ENCODE measurements at places on chromosomes 4 and X. TPM values are rescaled to one million over a fixed set of nuclear protein-coding genes. Genes with fewer than 3 reads are reported as not detected.

Gene ENPP6
- total RNA-seq, result not detected

DNA sequence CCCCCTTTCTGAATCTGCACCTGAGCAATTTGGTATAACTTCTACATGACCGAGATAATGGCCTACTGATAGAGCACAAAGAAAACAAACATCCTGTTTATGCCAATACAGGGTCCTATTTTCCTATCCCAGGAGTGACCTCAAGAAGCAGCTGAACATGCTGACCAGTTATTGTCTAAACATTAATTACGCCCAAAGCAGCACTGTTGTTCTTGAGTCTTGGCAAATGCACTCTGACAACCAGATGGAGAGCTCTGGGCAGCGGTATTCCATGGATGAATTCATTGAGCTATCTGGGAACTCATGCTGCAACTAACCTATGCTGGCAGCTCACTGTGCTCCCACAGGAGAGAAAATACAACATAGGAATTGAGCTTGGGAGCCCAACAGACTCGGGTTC, 52.6 kb downstream of the PCYT1B start:
- peak; percentile 8 for DNase-seq

DNA sequence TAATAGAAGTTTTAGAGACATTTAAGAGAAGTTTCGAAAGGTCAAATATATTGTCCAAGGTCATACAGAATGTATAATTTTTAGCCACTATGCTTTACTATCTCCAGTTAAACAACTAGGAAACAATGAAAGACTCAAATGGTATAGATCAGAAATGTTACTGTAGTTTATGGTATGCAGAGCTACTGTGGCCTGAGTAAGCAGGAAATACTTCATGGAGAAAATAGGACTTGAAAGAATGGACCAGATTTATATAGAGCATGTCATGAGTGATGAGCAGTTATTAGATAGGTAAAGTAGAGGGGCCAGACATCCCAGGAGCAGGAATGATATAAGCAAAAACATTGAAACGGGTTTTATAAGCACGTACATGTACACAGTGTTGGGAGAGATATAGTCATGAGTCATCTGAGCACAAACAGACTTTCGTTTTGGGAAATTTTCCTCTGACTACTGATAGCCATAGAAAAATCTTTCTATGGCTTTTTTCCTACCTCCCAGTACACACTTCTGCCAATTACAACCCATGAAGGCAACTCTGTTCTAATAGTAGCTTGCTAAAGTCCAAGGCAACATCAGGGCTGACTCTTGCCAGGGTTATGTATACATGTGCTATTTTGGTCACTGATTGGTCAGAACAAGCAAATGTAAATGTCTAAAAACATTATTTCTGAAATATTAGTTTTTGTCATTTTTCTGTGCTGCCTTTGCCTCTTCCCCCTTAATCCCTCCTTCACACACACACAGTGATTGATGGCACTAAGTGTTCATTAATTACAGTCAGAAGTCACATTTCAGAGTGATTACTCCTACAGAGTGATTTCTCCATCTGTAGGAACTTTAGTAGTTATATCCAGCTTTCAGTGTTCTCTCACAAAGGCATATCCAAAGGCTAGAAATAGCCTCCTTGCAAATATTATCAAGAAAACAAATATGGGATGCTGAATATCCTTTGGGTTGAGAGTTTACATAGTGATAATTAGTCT, 198.7 kb downstream of the ENOX2 start:
- no peak for DNase-seq

- DNase-seq, result no peak
Measured at GRCh38 chr4:57136281-57136680, 26.1 kb upstream of the IGFBP7 start.

- peak; percentile 12 for DNase-seq
Measured at GRCh38 chr4:134201216-134202161, at the start of gene PABPC4L. PABPC4L (minus strand) TSS chr4:134201789; CDS start chr4:134201019, 770 bp downstream.

GRCh38 chr4:129490516-129490915, 394.6 kb downstream of the C4orf33 start:
- no peak for DNase-seq

DNA sequence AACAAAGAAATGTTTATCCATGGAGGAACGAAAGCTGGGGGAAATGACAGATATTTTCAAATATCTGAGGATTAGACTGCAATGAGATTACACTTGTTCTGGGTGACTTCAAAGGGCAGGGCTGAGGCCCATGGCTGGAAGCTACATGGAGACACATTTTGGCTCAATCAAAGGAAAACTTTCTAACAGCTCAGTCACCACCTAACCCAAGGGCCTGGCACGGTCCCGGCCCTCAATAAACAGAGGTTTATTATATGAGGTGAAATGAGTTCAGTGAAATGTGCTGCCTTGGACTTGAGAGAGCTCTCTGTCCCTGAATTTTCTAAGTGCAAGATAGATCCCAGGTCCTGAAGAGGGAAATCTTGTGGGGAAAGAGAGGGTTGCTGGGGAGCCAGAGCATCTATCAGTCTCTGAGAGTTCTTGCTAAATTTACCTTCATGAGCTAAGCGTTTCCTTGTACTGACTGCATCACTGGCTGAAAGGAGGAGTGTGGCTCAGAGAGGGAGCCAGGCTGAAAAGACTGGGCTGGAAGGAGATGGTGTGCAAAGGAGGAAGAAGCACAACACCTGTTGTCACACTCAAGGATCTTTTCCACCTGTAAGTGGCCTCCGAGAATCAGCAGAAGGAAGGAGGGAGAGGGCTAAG, 2.0 kb upstream of the RIPPLY1 start:
- DNase-seq, result no peak

Gene RENBP
- total RNA-seq, result 8.4 TPM

Gene CXorf49
- not detected for total RNA-seq

Gene CENPU
- 56.0 TPM for total RNA-seq

Gene IQCM
- not detected for total RNA-seq

DNA sequence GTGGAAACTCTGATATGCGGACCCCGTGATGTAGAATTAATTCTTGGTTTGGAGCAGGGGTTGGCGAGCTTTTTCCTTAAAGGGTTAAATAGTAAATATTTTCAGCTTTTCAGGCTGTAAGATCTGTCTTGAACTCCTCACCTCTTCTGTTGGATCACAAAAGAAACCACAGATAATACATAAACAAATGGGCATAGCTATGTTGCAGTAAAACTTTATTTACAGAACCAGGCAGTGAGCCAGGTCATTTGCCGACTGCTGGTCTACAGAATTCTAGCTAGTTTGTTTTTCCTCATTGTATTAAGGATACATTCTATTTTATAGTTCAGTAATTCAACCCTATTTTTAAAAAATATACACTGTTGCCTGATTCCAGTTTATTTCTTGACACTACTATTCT, 116.6 kb downstream of the PAPSS1 start:
- no peak for DNase-seq

DNA sequence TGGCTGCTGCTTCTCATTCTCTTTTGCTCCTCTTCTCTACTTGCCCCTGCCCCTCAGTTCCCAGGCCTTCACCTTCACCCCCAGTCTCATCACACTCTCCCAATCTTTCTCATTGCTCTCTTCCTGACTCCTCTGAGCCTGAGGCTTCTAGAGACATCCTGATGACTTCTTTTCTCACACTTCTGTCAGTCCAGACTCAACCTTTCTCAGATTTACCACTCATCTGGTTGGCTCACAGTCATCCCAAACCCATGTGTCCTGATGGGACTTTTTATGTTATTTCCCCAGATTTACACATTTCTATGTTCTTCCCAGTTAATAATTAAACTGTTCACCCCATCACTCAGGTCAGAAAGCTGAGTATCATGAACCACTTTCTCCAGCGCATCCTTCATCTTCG, 68.0 kb downstream of the TMA16 start:
- no peak for DNase-seq

DNA sequence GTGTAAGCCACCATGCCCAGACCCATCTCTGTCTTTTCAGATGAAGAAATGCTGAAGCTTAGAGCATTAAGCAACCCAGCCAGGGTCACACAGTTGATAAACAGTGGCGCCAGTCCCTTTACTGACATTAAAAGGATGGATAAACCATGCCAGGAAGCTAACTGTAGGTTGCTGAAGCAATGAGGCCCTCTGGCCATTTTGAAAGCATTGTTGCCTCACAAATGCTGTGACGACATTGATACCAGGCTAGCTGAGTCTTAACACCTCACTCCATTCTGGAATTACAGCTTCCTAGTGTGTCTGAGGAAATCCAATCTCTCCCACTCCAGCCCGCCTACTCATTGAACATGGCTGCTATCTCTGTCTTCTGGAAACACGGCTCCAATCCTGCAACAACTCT, 89.7 kb downstream of the LNX1 start:
- DNase-seq, result no peak

- DNase-seq, result no peak
Measured at GRCh38 chr4:184198190-184198589, 19.5 kb downstream of the ENPP6 start.

GRCh38 chr4:1632109-1633104, 51.7 kb downstream of the FAM53A start:
- DNase-seq, result no peak

Gene CYTL1
- total RNA-seq, result not detected

- DNase-seq, result no peak
Measured at GRCh38 chr4:40243386-40243948, 46.6 kb downstream of the RHOH start.

- DNase-seq, result no peak
Measured at GRCh38 chr4:158461336-158461735, 60.3 kb upstream of the RXFP1 start.

DNA sequence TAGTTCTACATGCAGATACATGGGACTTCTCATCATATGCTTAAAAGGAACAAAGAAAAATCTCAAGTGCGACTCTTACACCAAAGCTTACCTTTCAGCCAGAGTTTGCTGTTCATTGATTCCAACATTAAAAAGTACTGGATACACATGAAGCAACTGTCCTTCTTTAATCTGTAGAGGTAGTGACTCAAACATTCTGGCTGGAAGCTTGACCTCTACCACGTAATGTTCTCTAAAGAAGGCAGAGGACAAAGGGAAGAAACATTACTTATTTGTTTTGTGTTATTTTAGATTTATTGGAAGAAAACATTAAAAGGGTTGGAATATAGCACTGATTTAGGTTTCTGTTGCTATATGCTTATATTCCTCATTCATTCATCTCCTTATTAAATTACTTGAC, 476.1 kb downstream of the IL15 start:
- DNase-seq, result no peak

Gene SLC4A4
- 0.10 TPM for total RNA-seq

Gene ZDHHC15
- total RNA-seq, result 0.06 TPM

GRCh38 chr4:150280081-150280895, 202.0 kb downstream of the DCLK2 start:
- DNase-seq, result no peak

Gene ADH1B
- not detected for total RNA-seq

DNA sequence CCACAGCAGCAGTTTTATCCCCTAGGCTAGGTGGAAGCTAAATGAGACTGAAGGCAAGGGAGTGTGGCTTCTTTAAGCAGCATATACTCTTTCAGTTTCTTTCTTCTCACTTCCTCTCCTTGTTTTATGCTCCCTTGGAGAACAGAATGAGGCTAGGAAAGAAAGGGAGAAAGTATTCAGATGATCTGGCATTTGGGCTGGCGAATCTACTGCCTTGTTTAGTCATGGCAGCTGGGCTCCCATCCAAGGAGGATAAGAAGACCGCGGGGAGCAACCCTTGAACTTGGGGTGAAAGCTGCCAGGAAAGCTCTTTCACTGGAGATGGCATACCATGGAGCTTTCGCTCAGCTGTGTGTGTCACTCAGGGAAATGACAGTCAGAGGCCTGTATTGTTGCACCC, 72.1 kb downstream of the ARHGEF38 start:
- no peak for DNase-seq

Gene TMEM255A
- total RNA-seq, result not detected

- no peak for DNase-seq
Measured at GRCh38 chr4:1792832-1793495, at the start of gene FGFR3. FGFR3 (plus strand) TSS chr4:1793293; CDS start chr4:1793935, 642 bp downstream.

DNA sequence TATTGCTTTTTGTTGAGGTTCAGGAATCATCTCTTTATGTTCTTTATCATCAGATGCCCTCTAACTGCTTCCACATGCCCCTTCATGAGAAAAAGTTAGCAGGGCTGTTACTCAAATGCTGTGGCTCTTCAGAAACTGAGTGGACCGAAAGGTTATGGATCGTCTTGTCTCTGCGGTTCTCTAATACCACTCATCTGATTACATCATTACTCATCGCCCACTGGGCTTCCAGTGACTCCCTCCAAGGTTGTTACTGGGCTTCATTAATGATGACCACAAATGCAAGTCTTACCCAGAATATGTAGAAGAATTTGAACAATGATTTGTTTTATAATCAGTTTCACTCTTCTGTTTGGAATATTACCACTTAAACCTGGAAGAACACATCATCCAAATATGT, 67.7 kb downstream of the RWDD4 start:
- no peak for DNase-seq

DNA sequence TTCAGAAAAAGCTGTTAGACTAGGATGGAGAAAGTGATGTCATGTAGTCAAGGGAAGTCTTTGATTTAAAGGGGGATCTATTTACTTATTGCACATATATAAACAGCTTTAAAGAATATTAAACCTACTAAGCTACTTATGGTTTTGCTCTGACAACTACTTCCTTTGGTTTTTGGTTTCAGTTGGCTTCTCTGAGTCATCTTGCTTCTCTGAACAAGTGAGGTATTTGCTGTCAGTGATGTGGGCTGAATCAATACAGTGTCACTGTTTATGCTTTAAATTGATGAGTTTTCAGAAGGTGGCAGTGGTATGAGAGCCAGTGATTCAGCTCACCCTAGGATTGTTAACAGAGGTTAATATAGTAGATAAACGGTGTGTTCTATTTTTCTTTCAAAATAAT, 75.1 kb downstream of the CEP44 start:
- DNase-seq, result no peak

All from G401 (cell line).